ENCODE measurements at places on chromosomes 2 and 18.

- no peak for DNase-seq
Measured at GRCh38 chr18:63051928-63052327, 267.6 kb downstream of the BCL2 start.

DNA sequence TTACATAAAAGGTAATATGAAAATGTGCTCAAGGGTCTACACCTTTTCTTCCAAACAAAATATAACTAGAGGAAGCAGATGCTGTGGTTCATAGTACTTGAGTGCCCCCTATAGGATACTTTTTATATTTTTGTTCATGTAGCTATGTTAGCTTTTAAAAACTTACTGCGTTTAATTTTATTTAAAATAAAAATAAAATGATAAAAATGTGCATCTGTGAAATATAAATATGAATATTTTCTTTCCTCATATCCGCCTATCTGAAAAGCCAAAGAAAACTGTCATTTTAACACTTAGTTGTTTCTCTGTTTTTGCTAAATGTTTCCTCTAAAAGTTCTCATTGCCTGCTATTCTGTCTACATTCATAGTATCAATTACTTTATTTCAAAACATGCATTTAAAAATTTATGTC, 9.6 kb upstream of the LRP1B start:
- no peak for DNase-seq

GRCh38 chr2:61272421-61273070, 110.6 kb downstream of the C2orf74 start:
- no peak for DNase-seq

GRCh38 chr2:11379558-11379957, 35.1 kb upstream of the ROCK2 start:
- no peak for DNase-seq

DNA sequence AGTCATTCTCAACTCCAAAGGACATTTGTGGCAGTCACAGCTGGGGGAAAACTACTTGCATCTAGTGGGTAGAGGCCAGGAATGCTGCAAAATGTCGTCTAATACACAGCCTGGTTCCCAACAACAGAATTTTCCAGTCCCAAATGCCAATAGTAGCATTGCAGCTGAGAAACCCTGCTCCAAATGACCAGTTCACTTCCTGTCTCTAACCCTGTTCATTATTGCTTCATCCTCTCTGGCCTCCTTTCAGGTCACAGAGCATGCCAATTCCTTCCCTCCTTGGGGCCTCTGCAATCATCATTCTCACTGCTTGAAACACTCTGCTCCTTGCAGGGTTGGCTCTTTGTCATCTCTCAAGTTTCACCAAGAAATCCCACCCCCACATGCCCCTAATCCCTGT, 139.1 kb downstream of the IRS1 start:
- no peak for DNase-seq

GRCh38 chr2:28436525-28437051, 43.9 kb downstream of the FOSL2 start:
- no peak for DNase-seq

DNA sequence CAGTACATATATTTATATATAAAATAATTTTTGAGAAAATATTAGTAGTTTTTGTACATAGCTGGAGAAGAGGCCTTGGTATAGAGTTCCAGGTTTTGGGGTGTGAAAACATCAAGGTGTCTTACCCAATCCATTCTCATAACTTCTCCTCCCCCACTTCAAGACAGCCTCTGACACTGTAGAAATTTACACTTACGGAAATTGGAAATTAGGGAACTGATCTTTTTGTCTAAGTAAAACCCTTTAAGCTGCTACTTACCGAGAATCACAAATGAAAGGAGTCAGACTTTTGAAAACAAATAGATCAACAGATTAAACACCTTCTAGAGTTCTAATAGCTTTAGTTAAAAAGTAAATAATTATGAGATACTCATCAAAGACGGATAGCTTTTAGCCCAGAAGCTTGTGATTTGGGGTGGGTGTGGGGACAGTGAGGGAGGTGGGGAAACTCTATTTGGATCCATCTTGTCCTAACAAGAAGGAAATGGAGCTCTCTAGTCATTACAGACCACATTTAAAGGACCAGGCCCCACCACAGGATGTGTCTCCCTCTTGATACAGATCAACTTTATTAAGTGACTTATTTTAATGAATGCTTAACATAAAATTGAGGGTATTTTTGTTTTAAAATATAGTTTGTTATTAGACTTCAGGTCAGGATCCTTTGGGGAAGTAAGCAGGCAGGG, 11.1 kb upstream of the FBXO11 start:
- no peak for DNase-seq

- DNase-seq: no peak
Measured at GRCh38 chr2:134097740-134098139, 156.1 kb upstream of the MGAT5 start.

DNA sequence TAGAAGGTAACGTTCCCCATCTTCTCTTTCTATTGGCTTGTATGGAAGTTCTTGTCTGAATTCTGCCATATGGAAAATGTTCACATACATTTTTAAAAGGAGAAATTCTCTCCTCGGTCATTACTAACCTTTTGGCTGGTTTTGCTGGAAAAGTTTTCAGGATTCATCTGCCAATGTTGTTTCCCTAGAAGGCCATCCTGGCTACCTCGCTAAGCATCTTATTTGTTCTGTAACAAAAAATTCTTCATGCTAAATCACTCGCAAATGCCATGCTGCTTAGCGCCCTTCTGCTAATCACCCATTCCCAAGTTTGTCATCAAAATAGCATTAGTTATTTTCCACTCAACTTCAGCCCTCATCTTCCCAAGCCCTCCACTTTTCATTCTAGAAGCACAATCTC, 262.0 kb downstream of the SLC8A1 start:
- DNase-seq: no peak

GRCh38 chr2:47307066-47307465, 95.9 kb upstream of the MSH2 start:
- no peak for DNase-seq

GRCh38 chr2:2591542-2591940, 260.5 kb upstream of the MYT1L start:
- DNase-seq: no peak

GRCh38 chr2:59680863-59681262, 872.6 kb downstream of the BCL11A start:
- DNase-seq: no peak

DNA sequence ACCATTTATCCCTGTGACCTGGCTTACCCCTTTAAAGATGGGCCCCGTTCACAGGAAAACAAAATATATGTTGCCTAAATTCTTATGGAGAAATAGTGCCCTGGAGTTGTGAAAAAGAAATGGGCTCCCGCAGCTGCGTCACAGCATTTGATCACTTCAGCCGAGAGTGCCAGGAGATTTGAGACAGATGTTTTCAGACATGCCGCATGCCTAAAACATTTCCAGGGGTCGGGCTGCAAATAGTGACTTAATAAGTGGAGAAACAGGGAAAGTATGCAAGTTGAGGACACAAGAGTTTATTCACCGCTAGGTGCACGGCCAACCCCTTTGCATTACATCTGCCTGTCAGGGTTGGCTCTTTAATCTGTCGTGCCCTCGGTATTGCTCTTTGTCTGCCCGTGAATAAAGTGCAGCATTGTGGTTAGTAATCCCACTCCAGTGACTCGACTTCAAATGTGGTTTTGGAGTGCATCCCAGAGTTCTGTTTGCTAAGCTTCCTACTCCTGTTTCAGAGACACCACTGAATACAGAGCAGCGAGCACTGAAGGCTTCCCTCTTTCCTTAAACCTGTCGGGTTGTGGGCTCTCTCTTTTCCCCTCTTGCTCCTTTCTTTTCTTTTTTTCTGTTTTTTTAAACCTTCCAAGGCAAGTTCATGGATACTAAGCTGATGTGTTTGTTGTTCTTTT, 187.5 kb downstream of the LTBP1 start:
- DNase-seq: no peak

DNA sequence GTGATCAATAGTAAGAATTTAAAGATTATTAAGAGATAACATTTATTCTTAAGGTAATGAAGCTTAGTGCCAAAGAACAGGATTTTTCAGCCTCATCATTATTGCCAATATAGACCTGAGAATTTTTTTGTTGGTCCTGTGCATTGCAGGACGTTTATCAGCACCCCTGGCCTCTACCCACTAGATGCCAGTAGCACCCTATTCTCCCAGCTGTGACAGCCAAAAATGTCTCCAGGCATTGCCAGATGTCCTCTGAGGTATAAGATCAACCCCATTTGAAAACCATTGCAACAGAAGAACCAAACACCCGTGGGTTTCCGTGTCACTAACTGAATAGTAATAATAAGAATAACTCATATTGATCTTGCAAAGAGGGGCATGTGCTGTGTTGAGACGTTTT, 700.0 kb upstream of the SOX11 start:
- no peak for DNase-seq

- DNase-seq: no peak
Measured at GRCh38 chr2:240217431-240218301, 77.2 kb upstream of the OTOS start.

- DNase-seq: no peak
Measured at GRCh38 chr2:69499966-69500365, 62.7 kb upstream of the NFU1 start.

DNA sequence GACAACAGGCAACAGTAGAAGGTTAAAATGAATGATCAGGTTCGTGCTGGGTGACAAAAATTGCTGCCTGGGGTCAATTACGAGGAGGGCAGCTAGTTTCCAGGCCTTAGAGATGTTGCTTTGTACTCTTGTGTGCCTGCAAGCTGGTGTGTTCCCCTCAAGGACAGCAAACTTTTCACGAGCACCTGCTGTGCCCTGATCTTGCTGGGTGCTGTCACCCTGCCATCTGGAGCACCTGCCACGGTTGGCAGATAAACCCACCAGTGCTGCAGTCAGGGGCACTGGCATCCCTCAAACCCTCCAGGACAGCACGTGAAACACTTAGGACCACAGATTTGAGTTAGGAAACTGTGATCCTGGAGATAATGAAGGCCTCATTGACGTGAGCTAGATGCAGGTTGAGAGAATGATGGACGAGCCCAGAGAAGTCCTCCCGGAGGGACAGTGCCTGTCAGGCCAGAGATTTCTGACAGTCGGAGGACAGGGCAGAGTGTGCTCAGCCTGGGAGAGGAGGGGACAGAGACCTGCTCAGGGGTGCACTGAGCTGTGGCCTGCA, 104.3 kb upstream of the RAB12 start:
- no peak for DNase-seq

GRCh38 chr18:12313530-12314245, 5.6 kb downstream of the TUBB6 start:
- no peak for DNase-seq

DNA sequence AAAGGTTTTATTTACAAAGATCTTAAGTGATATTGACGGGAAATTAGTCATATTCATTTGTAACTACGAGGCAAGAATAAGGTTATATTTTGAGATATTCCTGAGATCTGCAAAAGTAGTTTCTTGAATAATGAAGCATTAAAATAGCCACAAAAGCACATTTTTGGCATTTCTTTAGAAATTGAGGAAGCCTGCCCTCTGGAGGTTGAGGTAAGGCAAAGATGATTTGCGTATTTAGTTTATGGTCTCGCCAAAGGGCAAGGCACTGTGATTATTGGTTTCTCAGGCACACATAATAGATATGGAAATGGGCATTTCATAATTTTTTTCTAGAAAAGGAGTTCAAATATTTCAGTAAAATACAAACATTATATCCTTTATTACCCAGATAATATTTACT, 143.7 kb upstream of the RPRM start:
- no peak for DNase-seq

GRCh38 chr2:106885971-106886915, at the start of gene ST6GAL2:
Gene ST6GAL2 (minus strand): TSS chr2:106886167. CDS start chr2:106843977, 42,190 bp downstream.
- no peak for DNase-seq

GRCh38 chr2:227153307-227153706, 10.7 kb downstream of the COL4A4 start:
- DNase-seq: no peak

DNA sequence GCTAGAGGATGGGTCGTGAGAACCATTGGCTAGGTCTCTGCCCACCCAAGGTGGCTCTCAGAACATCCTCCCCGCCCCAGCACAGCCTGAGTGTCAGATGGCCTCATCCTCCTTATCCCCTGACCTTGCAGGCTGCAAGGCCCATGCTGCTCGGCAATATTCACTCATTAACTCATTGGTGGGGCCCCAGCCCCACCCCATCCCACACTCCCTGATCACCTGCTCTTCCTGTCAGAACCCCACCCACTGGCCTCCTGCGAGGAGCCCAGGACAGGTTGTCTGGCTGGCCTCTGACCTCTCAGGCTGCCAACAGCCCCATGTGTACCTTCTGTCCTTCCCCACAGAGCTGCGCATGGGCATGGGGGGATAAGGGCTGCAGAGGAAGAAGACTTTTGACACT, 5.3 kb downstream of the ADCY3 start:
- no peak for DNase-seq

GRCh38 chr2:40147360-40147759, 304.5 kb downstream of the SLC8A1 start:
- no peak for DNase-seq

- DNase-seq: no peak
Measured at GRCh38 chr2:219107758-219108157, 47.0 kb upstream of the IHH start.

DNA sequence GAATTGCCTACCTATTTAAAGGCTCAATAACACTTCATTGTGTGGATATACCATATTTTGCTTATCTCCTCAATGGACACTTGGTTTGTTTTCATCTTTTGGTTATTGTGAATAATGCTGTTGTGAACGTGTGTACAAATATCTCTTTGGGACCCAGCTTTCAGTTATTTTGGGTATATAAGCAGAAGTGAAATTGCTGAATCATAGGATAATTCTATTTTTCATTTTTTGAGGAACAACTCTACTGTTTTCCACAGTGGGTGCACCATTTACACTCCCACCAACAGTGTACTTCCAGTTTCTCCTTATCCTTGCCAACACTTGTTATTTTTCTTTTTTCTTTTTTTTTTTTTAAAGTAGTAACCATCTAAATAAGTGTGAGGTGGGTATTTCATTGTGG, 29.0 kb downstream of the PTPN4 start:
- DNase-seq: no peak

- no peak for DNase-seq
Measured at GRCh38 chr2:40260437-40260836, 191.5 kb downstream of the SLC8A1 start.

- no peak for DNase-seq
Measured at GRCh38 chr18:26312199-26312598, 86.0 kb downstream of the TAF4B start.

GRCh38 chr2:235810252-235810651, 316.4 kb downstream of the AGAP1 start:
- no peak for DNase-seq

DNA sequence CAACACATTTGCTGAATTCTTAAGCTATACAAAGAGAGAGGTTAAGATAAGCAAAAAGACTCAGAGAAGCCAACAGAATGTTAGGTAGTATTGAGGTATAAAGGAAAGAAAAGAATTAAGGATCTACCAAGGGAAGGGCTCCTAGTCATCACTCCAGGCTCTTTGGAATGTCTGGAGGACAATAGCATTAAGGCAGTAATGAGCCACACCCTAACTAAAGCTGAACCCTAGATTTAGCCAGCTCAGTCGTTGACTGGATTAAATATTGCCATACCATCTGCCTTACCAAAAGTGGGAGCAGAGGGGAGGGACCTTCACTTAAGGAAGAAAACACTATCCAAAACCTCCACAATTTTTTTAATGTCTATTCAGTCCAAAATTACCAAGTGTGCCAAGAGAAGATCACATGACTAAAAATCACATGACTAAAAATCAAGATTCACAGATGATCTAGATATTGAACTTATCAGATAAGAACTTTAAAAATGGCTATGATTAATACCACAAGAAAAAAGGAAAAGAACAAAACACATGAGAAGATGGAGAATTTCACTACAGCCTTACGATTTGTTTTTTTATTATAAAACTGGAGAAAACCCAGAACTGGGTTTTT, 59.7 kb downstream of the EXOC6B start:
- DNase-seq: no peak

GRCh38 chr18:39208729-39209128, 1643.1 kb upstream of the CELF4 start:
- DNase-seq: no peak
